ENCODE measurements at places on chromosomes 11 and 22.

DNA sequence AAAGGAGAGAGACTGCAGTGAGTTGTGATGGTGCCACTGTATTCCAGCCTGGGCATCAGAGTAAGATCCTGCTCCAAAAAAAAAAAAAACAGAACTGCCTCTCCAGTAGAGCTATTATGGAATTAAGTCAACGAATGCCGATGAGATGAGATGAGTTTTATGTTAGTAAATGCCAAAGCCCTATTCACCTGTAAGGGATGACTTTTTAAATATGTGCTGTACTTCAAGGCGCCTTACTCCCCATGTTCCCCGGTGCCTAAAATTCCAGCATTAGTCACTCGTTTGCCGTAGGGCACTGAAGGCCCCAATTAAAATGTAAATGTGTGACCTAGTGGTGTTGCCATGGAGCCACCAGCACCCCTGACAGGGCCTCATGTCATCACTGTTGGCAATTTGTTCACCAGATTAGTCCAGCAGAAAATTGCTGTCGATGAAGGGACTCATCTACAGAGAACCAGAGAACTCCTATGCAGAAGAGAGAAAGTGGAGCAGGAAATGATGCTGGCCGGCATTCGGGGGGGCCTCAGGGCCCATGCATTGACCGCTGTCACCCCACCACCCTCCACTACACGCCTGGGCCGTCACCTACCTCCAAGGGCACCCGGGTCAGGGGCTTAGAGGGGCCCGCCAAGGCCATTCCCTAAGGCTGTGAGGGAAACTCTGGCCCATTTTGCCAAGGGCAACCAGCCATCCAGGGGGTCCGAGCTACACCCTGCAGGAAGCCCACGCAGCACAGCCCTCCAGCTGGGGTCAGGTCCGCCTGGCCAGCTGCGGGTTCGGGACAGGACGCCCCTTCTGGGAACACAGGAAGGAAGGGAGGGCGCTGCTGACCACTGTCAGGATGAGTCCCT, 17.8 kb downstream of the LIF start:
- DNase-seq: no peak

DNA sequence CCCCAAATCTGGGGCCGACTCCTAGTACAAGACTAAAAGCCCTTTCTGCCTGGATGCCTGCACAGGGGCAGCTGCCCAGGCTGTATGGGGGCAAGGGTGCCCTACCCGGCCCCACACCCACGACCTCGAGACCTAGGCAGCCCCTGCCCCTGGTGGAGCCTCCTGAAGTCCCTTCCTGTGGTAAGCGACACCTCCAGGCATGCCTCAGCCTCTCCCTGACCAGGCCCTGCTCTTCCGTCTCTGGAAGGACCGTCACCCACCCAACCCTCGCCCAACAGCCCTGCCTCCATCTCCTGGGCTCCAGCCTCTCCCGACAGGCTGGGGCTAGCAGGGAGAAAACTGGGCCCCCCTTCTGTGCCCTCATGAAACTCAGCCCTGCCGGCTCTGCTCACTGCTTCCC, 22.8 kb upstream of the PPARA start:
- no peak for DNase-seq

DNA sequence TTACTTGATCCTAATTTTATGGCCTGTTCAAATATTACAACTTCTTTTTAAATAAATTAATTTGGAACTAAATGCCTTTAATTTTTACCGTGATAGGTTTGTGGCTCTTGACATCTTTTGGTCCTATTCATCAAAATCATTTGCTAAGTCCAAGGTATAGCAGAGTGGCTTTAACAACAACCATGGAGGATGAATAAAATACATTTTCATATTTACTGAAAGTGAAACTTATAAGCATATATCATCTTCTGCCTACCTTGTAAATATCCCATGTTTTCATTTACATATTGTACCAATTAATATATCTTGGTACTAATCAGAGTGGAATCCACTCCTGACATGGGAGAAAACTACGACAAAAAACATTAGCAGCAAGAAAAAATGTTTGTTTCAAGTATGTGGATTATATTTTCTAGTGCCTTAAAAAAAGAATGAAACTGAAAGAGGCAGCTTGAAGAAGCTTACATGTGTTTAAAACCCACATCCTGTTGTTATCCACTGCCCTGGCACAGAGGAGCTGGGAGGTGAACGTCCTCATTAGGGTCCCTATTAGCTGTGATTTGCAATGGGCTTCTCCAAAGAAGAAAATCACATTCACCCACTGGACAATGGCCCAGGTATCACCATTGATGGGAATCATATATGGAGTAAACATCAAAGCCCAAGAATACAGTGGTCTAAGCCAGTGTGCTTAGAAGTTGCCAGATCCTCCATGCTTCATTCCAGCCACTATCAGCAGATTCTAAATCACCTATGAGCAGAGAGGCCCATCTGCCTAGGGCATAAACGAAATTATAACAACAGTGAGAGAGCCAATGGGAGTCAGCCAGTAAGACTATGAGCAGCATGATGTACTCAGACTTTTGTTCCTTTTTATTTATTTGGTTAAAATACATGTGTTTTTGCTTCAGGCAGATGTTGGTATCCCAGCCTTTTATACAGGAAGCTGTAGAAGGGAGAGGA, 84.7 kb downstream of the MAML2 start:
- DNase-seq: no peak

- no peak for DNase-seq
These were observed 662 bp downstream of the MUC5B start for GRCh38 chr11:1223346-1224110.

DNA sequence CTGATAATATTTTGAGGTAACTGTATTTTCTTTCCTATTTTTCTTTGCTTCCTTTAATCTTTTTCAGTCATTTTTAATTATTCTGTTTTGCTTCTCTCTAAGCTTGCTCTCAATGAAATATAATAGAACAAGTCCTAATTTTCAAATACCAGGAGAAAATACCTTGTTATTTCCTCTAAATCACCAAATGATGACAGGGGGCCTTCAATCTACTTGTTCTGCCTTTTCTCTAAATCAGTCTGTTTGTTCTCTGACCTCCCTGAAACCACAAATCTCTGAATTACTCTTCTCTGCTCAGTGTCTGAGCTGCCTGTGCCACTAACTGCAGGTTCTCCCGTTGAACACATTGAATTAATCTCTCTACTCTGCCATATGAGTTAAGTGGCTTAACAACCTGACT, 286.2 kb downstream of the C11orf87 start:
- DNase-seq: no peak

- DNase-seq: no peak
These were observed 57.4 kb downstream of the BCL2L13 start for GRCh38 chr22:17695986-17696385.

GRCh38 chr11:69526453-69526810, 45.0 kb downstream of the LINC01488 start:
- no peak for DNase-seq

GRCh38 chr11:82733444-82734119, at the start of gene FAM181B:
Gene FAM181B (minus strand): TSS chr11:82733864. CDS start chr11:82733729, 135 bp downstream.
- peak; percentile 26 for DNase-seq

DNA sequence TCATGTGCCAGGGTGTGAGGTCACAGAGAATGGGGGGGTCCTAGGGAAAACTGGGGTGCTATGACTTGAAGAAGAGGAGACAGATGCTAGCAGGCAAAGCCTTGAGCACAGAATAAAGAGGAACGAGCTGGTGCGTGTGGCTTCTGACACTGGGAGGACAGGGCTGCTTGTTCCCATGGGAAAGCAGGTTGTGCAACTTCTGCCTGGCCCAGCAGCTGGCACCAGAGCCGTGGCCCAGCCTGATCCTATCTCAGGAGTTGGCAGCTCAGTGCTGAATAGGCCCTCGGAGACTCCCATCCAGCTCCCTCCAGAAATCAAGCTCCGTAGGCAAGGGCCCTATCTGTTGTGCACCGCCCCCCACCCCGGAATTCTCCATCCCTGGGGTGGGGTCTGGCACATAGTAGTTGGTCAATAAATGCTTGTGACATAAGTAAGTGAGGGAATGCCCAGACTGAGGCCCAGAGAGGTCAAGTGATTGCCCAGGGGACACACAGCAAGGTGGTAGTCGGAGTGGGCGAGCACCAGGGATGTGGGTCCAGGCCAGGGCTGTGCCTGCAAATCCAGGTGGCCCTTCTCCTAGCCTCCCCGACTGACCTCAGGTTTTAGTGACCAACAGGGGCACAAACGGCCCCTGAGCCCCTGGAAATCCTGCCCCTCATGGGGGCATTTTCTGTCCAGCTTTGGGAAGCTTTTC, 19.5 kb upstream of the FADD start:
- no peak for DNase-seq

- no peak for DNase-seq
These were observed 1.1 kb downstream of the EIF4G2 start for GRCh38 chr11:10807493-10808234.

DNA sequence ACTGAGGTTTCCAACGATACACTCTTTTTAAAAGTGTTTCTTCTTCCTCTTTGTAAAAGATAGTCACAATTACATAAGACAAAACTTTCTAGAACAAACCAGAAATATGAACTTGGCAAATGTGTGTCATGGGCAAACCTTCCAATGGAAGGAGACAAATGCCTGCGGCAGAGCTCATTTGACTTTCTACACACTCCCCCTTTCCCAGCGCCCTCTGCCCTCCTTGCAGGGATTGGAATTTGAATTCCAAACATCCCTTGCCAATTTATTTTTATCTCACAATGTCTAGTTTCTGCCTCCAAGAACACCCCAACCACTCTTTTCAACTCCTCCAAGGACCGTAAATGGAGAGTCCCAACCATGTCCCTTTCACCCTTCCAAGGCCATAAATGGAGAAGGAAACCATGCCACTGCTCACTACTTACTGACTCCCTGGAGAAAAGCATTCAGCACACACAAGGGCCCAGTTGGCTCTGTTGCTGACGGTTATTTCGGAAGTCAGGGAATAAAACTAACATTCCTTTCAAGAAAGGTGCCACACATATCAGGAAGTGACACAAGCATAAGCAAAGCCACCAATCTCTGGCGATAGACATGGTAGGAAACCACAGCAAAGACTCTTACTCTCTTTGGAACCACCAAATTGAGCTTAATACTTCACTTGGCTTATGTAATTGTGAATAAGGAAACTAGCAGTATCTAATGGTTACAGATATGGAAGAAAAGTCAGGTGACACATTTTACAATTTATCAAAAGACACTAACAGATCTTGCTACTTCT, 15.0 kb upstream of the ESAM start:
- no peak for DNase-seq

DNA sequence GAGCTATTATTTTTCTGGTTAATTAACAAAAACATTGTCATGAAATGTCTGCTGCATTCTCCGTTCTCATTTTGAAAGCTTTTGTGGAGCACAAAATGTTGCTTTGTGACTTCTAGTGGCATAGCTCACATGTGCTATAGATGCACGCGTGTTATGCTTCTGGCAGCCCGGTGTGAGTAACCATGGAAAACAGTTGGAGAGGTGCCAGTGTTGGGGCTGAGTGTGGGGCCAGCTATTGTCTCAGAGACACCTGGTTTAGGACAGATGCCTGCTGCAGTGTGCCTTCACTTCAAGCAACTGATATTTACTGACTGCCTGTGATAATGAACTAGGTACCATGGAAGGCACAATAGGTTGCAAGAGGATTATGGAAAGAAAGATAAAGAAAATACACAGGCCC, 760.6 kb downstream of the NTM start:
- DNase-seq: no peak

DNA sequence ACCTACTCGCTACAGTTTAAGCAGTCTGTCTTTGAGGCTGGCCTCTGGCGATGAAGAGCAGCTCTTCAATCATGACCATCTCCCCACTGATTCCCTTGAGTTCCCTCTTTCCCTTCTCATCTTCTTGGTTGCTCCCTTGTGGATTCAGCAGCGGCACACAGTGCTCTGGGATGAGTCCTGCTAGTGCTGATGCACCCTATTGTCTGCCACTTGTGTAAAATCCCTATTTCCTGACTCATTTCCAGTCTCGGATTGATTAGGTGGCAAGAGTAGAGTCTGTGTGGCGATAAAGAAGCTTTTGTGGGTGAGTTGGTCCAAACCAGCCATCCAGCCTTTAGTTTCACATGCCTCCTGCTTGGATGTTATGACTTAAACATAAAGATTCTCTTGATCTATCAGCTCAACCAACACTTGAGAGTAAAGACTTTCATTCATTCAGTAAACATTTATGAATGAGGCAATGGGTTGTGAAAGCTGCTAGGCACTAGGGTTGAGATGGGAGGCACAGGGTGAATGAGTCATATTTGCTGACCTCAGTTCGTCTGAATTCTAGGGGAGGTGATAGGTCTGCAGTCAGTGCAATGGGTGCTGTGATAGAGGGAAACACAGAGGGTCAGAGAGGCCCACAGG, 219.4 kb upstream of the RAG2 start:
- DNase-seq: no peak

GRCh38 chr11:118194835-118195627, 18.6 kb upstream of the SCN2B start:
- no peak for DNase-seq

DNA sequence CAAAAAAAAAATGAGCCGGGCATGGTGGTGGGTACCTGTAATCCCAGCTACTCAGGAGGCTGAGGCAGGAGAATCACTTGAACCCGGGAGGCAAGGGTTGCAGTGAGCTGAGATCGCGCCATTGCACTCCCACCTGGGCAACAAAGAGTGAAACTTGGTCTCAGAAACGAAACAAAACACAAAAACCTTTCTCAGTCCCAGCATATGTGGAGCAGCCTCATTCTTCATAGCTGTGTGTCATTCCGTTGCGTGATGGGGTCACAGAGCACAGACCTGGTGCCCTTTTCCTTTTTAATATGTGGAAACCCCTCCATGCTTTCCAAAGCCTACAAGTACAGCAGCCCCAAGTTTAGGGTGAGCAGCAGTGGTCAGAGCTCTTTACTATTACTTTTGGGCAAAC, 13.7 kb downstream of the PEX26 start:
- no peak for DNase-seq

DNA sequence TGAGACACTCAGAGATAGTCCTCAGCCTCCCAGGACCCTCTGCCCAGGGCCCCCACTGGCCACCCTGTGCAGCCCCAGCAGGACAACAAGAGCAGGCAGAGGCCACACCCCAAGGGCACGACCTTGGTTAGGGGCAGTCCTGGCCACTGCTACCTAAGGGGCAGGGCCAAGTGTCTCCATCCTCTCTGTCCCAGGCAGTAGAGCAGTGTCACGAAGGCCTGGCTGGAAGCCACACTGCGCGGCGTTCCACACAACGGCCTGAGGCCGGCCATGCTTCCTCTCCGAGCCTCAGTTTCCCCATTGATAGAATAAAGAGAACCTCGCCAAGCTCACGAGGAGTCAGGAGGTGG, 1074.3 kb downstream of the BRD1 start:
- no peak for DNase-seq

DNA sequence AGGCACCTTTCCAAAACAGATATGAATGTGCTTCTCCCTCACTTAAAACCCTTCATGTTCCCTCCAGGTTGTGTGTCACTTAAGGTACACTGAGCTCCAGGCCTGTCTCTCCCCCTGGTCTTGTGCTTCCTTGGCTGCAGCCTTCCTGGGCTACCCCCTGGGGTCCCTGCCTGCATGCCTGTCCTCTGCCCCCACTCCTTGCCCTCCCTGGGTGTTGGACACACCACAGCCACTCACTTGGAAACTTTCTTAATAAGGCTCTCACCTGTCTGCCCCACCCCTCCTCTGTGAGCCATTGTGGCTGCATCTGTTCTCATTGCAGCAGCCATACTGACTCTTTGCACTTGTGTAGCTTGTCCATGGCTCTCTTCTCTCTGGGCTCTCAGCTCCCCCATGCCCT, 60.6 kb downstream of the CABIN1 start:
- DNase-seq: no peak

All from urinary bladder (tissue), 4 donors.